ENCODE measurements at places on chromosomes 7 and 10. TPM values are rescaled to one million over a fixed set of nuclear protein-coding genes. Genes with fewer than 3 reads are reported as not detected.

Gene HDAC9
- 0.29 TPM for total RNA-seq

Gene SEMA3A
- total RNA-seq: 6.3 TPM

Gene SAP25
- total RNA-seq: 0.28 TPM

Gene INMT
- total RNA-seq: not detected

Gene NEURL1
- 0.20 TPM for total RNA-seq

Gene C10orf143
- total RNA-seq: 0.69 TPM

Gene MSMB
- total RNA-seq: not detected

Gene SUGCT
- total RNA-seq: 1.2 TPM

Gene CPN1
- total RNA-seq: 0.16 TPM

Gene PDE6C
- not detected for total RNA-seq

Gene ZNF239
- 2.5 TPM for total RNA-seq

Gene STK17A
- 38.0 TPM for total RNA-seq

Gene SLC26A4
- total RNA-seq: 0.12 TPM

Gene PIP
- total RNA-seq: not detected

Gene CDHR3
- total RNA-seq: 5.2 TPM

Gene CH25H
- total RNA-seq: not detected
